Neural crest cell (in vitro differentiated cells): ENCODE measurements at places on chromosomes 11 and 22.

DNA sequence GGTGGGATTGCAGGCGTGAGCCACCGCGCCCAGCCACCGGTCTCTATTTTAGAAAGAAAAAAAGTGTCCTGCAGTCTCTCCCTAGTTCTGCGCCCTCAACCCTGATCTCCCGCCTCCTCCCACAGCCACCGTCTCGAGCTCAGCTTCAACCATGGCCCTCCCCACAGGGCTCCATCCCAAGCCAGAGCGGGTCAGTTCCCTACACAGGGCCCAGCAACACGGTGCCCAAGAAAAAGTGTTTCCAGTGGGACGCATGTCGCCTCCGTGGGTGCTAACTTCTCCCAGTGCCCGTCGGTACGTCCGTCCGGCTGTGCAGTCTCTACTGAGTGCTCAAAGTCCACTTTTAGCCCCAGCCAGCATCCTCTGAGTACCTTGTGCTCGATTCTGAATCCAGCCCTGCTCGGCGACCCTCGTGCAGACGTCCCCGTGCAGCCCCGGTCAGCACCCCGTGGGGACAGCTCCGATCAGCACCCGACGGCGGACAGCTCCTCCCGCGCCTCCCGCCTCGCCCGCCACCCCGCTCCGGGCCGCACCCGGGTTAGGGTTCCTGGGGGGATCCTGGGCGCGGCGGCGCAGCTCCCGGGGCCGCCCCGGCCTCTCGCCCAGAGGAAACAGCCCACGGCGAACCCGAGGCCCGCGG lies 657 bp upstream of the MAPK8IP2 start:
- DNase-seq = peak; percentile 76

DNA sequence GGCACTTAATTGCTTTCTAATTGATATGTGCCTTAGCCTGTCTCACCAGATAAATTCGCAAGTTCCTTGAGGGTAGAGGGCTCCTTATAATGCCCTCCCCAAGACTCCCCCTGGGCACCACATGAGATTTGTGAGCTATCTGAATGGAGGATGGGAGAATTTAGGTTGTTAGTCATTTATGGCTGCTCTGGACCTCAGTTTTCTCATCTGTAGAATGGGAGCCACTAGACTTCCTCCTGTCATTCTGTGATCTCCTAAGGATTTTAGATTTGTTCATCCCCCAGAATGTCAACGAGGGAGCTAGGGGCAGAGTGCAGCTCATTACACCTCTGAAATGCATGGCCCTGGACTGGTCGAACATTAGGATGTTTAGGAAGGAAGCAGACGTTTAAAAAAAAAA lies 294.6 kb downstream of the MIAT start:
- no peak for DNase-seq

DNA sequence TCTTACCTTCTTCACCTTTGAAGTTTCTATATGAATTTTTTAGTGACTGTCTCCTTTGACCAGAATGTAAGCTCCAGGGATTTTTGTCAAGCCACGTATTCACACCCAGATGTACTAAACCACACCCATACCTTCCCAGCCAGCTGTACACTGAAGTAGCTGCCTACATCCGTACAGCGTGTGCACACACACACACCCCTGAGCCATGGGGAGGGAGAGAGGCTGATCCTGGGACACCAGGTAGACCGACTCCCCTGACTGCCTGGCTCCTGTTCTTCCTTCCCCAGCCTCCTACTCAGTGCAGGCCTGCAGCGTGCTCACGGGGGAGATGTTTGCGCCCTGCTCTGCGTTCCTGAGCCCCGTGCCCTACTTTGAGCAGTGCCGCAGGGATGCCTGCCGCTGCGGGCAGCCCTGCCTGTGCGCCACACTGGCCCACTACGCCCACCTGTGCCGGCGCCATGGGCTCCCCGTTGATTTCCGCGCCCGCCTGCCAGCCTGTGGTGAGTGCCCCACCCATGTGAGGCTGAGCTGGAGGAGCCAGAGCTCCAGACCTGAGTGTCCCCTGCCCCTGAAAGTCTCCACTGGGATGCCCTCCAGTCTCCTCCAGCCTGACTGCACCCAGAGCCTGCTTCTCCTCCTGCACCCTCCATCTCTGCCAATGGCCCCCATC lies 25.9 kb downstream of the OTOG start:
- no peak for DNase-seq

GRCh38 chr11:64566915-64567891 lies 23.8 kb upstream of the SLC22A12 start:
- DNase-seq = peak; percentile 53

GRCh38 chr22:19974935-19975706 lies 33.5 kb upstream of the TXNRD2 start:
- no peak for DNase-seq

DNA sequence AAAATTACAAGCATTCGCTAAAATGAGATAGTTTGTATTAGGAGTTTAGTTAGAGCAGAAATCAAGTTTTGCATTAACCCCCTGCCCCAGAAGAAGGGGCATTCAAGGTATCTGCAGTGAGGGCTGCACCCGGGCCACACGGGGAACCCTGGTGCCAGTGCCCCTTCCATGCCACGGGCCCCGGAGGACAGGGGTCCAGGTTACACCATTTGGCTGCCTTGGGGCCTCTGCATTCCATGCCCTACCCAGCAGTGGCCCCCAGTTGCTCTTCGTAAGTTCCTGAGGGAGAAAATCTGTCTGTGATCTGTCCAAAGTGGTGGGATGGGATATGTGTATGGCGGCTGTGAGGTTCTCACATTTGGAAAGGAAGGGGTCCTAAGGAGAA lies 16.8 kb upstream of the PANX2 start:
- no peak for DNase-seq

DNA sequence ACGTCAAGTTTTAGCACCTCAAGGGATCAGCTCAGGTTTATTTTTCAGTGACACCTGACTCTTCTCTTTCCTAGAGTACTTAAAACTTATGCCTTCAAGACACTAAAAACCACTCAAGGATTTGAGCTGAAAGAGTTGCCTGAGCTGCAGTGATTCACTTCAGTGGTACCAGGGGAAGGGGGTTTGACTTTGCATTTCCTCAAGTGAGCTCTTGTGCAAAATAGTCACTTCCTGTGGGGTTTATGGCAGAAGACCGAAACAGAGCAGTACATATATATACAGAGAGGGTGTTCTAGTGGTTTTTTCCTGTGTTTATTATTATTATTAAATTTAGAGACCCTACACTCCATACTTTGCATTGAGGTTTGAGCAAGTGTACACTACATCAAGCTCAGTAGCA lies 60.7 kb downstream of the DBX1 start:
- no peak for DNase-seq

DNA sequence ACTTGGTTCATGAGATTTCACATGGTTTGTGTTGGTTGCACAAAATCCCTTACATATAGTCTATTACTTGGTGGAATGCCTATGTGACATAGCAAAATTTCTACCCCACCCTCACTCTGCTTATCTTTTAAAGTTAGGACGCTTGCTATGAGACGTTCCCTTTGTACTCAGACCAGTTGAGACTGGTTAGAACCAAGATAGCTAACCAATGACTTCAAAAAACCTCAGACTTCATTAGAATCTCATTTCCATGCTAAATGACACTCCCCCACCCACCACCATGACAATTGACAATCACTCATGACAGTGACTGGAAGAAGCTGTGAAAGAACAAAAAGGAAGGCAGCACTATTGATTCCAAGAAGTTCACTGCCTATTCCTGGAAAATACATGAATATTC lies 313.6 kb downstream of the ETS1 start:
- DNase-seq = no peak

DNA sequence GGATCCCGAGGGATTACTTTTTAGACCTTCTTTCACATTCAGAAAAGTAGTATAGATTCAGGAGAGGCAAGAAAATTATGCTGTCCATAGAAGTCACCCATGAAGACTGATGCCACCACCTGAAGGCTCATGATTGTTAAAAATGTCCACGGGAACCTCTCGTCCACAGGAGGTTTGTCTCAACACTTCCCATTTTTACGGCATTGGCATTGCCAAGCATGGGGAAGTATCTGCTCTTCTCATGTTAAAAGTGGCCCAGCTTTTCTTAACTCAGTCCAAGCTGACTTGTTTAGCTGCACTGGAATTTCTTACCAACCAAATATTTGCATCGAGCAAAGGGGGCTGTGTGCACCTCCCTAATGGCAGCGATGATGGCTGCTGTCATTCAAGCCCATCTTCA lies 9.6 kb downstream of the CDPF1 start:
- DNase-seq = no peak

GRCh38 chr11:9219115-9219514 lies 46.0 kb downstream of the DENND5A start:
- no peak for DNase-seq

DNA sequence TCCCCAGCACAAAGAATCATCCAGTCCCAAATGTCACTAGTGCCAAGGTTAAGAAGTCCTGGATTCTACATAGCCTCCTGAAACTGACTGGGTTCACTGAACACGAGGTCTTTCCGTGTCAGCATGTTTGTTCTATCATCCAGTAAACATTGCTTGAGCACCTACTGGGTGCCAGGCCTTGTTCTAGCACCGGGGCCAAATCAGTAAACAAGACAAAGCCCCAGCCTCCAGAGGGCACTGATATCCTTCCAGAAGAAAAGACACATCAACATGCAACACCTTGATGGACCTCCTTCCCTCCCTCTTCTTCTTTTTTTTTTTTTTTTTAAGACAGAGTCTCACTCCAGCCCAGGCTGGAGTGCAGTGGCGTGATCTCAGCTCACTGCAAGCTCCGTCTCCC lies 26.9 kb downstream of the TPST2 start:
- no peak for DNase-seq

- DNase-seq = no peak
Observed at GRCh38 chr11:67273260-67273990, 7.2 kb downstream of the GRK2 start.

DNA sequence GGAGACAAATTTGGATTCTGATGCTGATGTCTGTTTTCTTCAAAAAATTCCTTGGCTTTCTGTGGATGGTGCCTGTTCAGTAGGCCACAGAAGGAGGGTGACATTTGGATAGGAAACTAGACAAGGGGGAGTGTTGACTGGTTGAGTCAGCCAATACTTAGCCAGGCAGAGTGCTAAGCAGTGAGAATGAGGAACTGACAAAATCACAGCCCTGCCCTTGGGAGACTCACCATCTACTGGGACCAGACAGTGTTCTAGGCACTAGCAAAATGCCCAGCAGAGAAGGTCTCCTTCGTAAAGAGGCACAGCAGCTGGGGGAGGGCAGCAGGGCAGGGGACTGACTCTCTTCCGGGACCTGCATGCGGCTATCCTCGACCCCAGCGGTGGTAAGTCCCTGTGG lies 190.2 kb downstream of the DSCAML1 start:
- DNase-seq = no peak

DNA sequence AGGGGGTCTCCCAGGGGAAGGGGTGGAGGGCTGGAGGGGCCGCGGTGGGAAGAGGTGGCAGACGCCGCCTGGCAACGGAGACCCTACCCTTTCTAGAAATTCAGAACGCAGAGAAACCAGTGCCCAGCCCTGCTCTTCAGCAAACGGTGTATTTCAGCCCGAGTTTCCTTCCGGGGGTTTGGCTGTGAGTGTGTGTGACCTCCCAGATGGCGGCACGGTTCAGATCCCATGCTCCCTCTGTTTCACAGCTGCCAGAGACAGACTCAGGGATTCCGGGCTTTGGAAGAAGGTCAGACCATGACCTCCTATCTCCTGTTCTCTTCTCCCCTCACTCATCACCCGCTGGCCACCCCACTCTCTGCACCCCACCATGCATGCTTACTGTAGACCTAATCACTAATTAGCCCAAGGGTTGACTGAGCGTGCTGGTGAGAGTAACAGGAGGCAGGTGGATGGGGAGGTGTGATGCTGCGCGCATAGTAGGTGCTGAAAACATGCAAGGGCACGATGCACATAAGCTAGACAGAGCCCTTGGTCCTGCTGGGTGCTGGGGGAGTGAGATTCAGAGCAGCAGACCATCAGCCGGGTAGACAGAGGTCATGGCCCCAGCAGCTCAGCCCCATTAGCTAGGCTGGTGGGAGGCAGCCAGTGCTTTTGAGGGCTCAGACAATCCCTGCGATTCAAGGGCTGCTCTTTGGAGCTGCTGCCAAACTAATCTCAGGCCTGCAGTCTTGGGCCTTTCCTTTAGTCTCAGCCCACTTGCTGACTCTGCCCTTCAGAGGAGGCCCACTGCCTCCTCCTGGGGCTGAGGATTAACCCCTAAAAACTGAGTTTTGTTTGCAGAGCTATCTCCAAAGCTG lies 256.5 kb upstream of the CADM1 start:
- peak; percentile 24 for DNase-seq

- DNase-seq = peak; percentile 55
Observed at GRCh38 chr11:72589802-72590761, 84.1 kb downstream of the PDE2A start.

DNA sequence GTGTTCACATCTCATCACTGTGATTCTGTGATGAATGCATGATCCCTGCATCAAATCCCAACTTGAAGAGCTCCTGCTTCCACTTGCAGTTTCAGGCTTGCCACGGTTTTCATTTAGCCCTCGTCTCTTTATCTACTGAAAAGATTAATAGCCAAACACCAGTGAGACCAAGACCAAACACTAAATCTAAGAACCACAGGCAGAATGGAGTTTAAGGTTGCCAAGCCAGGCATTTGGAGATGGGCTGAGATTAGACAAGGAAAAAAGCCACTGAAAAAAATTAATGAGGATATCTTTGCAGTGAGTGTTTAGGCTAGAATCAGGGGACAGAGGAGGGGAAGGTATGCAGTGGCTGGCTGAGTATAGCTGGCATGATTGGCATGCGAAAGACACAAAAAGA lies 227.2 kb upstream of the BLID start:
- no peak for DNase-seq

GRCh38 chr11:85685820-85686459 lies at the start of gene CCDC89:
CCDC89 (minus strand) TSS chr11:85686195; CDS start chr11:85686130, 65 bp downstream.
- no peak for DNase-seq

DNA sequence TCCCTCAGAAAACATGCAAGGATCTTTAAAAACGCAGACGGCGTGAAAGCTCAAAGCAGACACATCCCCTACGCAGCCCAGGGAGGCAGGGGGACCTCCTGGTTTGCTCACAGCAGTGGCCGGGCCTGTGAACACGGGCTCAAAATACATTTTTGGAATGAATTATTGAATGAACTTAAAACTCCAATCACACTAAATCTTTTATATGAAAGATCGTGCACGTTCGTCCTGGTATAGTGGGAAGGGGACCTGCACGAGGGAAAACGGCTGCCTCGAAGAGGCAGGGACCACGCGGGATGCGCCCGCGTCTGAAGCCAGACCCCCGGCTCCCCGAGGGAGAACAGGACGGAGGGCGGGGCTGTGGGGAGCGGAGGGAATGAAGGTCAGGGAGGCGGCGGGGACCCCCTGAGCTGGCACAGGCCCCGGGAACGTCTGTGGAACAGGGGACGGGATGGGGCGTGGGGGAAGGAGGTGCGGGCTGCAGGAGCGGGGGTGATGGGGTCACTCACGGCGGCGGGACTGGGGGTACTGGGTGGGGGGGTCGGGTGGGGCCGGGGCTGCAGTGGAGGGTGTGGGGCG lies 1.3 kb upstream of the PANX2 start:
- DNase-seq = no peak

GRCh38 chr11:131800452-131800851 lies 430.0 kb downstream of the NTM start:
- DNase-seq = no peak

GRCh38 chr11:96001037-96001436 lies 77.1 kb upstream of the MTMR2 start:
- DNase-seq = no peak
